ENCODE measurements at places on chromosomes 6 and 20. TPM values are rescaled to one million over a fixed set of nuclear protein-coding genes. Genes with fewer than 3 reads are reported as not detected.
A peak's percentile ranks its signal among the peaks of the same experiment; 100 is the strongest.

Gene FRK
- 0.82 TPM for total RNA-seq

GRCh38 chr20:21175433-21175832 is 49.6 kb downstream of the KIZ start:
- DNase-seq, result no peak

Gene MMP24OS
- 43.2 TPM for total RNA-seq

Gene RPRD1B
- total RNA-seq, result 53.0 TPM

- DNase-seq, result peak; percentile 37
Observed at GRCh38 chr6:24228681-24229255, 102.8 kb downstream of the NRSN1 start.

DNA sequence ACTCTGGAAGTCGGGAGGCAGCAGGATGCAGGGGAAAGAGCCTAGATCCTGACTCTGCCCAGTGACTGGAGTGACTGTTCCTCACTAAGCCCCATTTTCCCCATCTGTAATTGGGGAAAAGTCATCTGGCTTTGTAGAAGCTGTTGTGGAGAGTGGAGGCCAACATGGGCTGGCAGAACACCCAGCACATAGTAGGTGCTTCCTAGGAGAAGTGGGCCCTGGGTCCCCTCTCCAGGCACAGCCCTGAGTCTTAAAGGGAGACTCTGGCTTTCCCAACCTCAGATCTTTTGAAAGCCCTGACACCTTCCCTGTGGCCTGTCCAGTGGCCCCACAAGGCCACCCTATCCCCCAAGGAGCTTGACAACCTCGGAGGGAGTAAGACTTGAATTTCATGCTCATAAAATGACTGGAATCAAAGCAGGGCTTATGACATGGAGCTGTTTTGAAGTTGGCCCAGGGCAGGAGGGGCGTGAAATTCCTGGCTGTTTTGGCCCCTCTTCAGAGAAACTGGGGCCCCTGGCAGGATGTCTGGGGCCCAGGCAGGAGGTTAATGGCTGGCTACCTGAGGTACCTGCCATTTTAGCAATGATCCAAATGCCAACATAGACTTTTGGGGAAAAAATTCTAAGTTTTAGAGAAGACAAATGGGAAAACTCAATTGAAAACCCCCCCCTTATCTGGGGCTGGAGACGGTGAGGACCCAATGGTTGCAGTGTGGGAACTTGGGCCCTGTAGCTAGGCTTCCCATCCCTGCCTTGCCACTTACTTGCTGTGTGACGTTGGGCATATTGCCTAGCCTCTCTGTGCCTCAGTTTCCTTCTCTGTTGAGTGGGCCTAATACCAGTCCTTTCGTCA is 51.6 kb downstream of the UBE2V1 start:
- DNase-seq, result no peak

Gene MPIG6B
- total RNA-seq, result not detected

GRCh38 chr20:8535403-8536261 is 403.6 kb downstream of the PLCB1 start:
- DNase-seq, result peak; percentile 38

GRCh38 chr20:9110365-9110764 is 41.5 kb downstream of the PLCB4 start:
- peak; percentile 62 for DNase-seq

DNA sequence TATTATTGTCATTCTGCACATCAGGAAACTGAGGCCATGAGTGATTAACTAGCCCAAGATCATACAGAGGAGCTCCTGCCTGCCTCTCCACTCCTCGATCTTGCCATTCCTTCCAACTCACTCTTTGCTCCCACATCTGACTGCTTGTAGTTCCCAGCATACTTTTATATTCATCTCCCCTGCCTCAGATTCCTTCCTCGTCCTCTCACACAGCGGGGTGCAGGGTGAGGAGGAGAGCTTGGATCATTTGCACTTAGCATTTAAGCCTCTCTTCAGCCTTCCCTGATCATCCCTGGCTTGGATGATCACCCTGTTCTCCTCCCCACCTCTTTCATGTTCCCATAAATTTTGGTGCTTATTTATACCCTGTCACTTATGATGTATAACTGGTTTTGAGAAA is 515.1 kb upstream of the SOX4 start:
- DNase-seq, result no peak

Gene MBOAT1
- total RNA-seq, result 6.3 TPM

- DNase-seq, result no peak
Observed at GRCh38 chr6:169529931-169530751, 171.7 kb downstream of the WDR27 start.

Gene COL9A1
- not detected for total RNA-seq

Gene OVOL2
- 2.0 TPM for total RNA-seq

- DNase-seq, result peak; percentile 75
Observed at GRCh38 chr6:33761922-33762629, 15.4 kb upstream of the IP6K3 start.

DNA sequence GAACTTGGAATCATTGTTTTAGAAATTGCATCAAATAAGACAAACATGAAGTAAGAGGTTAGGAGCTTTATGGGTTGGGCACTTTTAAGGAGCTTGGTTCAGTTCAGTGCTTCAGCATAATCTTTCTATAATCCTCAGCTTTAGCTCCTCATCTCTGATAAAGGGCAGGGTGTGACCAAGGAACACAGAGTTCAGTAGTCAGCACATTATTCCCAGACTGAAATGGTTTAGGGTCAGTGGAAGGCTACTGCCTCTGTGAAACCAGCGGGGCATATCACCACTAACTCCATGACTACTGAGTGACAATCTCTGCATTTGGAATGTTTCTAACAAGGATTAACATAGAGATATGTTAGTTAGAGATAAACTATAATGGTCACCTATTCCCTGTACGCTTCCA is 36.9 kb downstream of the CRYBG1 start:
- no peak for DNase-seq

- no peak for DNase-seq
Observed at GRCh38 chr20:62567246-62568044, 74.9 kb upstream of the SLCO4A1 start.

DNA sequence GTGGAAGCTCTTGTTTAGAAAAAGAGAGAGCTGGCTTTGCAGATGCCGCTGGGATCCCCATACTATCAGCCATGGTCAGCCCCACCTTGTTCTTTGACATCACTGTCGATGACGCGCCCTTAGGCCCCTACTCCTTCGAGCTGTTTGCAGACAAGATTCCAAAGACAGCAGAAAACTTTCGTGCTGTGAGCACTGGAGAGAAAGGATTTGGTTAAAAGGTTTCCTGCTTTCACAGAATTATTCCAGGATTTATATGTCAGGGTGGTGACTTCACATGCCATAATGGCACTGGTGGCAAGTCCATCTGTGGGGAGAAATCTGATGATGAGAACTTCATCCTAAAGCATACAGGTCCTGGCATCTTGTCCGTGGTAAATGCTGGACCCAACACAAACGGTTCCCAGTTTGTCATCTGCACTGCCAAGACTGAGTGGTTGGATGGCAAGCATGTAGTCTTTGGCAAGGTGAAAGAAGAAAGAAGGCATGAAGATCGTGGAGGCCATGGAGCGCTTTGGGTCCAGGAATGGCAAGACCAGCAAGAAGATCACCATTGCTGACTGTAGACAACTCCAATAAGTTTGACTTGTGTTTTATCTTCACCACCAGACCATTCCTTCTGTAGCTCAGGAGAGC is 2.4 kb upstream of the BLCAP start:
- DNase-seq, result no peak

Gene SCUBE3
- not detected for total RNA-seq
